ENCODE measurements at places on chromosomes 5 and 9.
A peak's percentile ranks its signal among the peaks of the same experiment; 100 is the strongest.

DNA sequence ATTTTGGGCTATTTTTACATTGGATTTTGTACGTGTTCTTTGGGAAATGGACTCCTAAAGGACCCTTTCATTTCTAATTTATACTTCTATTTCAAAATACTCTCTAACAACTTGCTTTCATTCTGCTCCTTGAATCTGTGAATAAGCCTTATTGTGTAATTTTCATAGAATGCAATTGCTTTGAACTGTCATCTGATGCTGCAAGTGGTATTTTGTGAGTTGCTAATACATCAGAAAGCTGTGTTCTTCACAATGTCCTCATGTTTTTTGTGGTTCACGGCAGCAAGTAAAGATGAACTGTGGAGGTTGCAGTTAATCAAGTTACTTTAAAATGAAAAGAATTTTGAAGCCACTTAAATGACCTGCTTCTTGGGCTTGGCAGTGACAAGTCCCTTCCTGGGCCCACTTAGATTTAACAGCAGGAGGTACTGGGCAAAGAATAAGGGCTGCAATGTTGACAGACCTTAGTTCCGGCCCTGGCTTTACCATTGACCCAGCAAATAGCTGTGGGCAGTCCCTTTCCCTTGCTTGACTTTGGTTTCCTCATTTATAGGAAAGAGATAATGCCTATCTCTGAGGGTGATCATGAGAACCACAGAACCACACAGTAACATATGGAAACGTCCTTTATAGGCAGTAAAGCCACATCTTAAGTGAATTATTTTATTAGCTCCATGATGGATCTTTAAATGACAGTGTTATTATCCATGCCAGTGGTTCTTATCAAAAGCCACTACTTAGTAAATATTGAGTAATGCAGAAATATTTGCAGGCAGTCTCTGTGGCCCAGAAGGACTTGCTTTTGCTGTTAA is 54.8 kb downstream of the IQGAP2 start:
- no peak for DNase-seq

GRCh38 chr9:88396836-88397577 is 8.8 kb downstream of the SPIN1 start:
- DNase-seq, result no peak

- DNase-seq, result no peak
These were observed 17.8 kb upstream of the SLC6A19 start for GRCh38 chr5:1183424-1184162.

GRCh38 chr9:138071292-138071691 is 193.7 kb downstream of the CACNA1B start:
- DNase-seq, result no peak

GRCh38 chr5:127447827-127448226 is 69.6 kb upstream of the PRRC1 start:
- DNase-seq, result no peak

- DNase-seq, result no peak
These were observed 53.4 kb downstream of the LRRC70 start for GRCh38 chr5:62631909-62632580.

DNA sequence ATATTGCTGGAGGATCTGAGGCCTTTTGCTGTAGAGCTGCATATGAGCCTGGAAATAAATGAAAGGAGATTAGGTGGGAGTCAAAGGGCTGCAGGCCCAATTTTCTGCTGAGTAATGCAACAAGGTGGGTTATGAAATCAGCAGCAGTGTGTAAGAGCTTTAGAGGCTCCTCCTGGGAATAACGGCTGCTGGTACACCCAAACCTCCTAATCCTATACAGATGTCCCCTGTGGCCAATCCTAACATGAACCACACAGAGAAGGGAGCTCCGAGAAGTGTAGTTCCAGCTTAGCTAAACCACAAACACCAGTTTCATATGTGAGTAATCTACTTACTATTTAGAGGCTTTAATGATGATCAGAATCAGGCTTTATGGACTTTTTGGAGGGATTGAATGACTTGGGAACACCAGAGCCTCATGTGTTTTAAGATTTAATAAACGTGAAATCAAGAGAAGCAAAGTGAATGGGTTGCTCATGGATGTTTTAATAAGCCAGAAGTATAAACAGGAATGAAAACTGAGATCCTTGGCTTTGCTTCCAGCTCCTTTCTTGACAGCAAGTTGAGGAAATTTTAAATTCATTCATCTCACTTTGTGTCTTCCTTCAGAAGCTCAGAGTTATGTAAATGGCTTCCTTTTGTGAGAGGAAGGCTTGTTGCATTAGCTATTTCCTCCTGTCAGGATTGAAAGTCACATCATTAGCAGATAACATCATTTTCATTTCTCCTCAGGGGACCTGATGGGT is 437.5 kb downstream of the TMEM232 start:
- DNase-seq, result no peak

GRCh38 chr5:66949066-66949465 is 247.5 kb downstream of the CD180 start:
- no peak for DNase-seq

DNA sequence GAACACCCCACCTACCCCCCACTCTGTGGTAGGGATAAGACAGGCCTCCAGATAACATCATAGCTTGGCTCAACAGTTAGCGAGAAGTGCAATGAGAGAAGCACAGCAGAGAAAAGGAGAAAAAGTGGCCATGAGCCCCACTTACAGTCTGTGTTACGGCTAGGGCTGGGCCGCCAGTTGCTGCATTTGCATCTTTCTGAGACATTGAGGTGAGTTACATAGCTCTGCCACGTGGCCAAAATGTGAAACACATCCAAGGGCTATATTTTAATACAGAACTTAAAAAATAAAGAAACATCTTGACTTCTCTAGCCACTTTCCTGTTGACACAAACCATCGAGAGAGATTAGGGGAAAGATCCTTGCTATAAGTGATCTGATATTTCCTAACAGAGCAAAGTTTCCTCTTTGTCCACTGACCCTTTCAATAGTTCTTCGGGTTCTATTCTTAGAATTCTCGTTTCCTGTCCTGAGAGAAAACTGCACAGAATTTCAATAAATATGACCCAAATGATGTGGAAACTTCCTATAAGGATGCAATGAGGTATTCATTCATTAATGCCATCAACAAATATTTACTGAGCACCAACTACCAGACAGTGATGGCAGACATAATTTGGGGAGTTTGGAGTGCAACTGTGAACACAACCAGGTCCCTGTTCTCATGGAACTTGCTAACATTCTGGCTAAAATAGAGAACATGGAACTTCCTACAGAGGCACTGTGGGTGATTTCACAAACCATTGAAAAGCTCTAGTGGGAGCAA is 3.2 kb upstream of the TLE4 start:
- no peak for DNase-seq

DNA sequence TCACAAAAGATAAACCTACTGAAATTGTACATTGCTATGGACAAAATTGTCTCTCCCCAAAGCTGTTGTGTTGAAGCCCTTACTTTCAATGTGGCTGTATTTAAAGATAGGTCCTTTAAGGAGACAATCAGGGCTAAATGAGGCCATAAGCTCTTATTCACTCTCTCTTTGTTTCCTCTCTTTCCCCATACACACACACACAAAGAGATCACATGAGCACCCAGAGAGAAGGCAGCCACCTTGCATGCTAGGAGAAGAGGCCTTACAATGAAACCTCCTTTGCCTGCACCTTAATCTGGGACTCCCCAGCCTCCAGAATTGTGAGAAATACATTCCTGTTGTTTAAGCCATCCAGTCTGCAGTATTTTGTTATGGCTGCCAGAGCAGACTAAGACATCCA is 1295.6 kb upstream of the CDH6 start:
- no peak for DNase-seq

- DNase-seq, result peak; percentile 36
These were observed 745 bp downstream of the GADD45G start for GRCh38 chr9:89605465-89606048.

GRCh38 chr5:111242606-111243005 is 18.4 kb downstream of the CAMK4 start:
- no peak for DNase-seq

DNA sequence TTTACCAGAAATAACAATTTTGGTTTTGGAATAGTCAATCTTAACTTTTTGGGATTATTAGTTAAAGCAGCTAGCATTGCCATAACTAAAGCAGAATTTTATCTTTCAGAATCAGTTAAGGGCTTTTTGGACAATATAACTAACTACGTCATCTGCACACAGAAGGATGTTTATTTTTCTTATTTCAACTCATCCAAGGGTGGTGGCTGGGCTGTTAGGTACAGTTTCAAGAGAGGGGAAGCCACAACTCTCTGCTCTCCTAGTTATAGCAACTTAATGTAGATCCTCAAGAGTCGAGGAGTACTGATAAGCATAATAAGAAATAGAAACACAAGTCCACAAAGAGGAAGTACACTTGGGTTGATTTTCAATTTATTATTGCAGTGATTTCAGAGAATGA is 65.6 kb downstream of the ANKRD55 start:
- DNase-seq, result no peak

- no peak for DNase-seq
These were observed 75.4 kb downstream of the NUDT12 start for GRCh38 chr5:103487218-103487617.

- no peak for DNase-seq
These were observed 15.8 kb downstream of the MARCHF3 start for GRCh38 chr5:127014573-127014972.

DNA sequence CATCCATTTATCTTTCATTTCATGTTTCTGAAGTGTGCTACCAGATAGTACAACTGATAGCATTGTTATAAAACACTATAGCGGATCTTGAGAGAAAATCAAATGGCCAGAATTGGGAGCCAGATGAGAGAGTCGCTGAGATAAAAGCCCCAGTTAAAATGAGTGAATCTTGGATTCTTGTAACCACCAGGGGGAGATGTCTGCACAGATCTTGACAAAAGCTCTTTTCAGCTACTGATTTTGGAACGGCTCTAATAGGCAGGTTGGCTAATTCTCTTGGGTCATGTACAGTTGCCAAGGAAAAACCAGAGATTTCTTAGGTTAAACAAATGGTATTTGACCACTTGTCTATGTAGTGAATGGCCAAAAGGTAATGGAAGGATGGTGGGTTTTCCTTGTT is 21.7 kb downstream of the F2RL2 start:
- DNase-seq, result peak; percentile 56

DNA sequence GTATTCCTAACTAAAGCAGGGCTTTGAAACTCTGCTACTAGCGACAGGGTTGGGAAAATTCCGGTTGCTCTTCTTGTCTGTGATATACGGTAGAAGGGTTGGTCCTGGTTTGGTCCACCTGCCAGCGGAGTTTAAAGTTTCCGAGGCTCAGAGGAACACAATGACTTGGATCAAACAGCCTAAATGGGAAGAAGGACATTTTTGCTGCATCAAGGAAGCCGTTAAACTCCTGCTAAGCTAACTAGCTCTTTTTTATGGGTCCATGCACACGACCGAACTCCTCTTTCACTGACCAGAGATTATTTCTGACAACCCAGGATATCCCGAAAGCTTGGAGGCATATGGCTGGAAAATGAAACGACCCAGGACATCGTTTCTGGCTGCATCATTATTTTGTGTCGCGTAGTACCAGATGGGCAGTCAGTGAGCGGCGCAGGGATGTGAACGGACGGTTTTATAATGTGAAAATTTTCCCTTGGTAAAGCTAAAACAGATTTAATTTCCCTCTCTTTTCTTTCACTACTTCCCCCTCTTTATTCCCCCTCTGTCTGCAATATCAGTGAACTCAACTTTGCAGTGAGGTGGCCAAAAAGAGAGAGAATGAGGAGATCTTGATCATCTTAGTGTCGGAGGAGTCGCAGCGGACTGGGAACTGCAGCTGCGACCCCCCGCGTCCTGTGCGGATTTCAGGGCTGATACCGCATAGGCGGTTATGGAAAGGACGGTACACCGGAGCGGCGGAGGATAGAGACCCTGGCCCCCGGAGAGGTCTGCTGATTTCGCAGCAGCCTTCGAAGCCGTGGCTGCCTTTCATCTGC is at the start of gene LURAP1L:
Gene LURAP1L, plus strand, starts transcription at position 160 of the 818 bp plus-strand sequence. CDS start 696 bp downstream, outside the sequence.
- DNase-seq, result no peak

- no peak for DNase-seq
These were observed 73.3 kb upstream of the PRRC1 start for GRCh38 chr5:127444171-127444570.

GRCh38 chr9:85108746-85109145 is 439.2 kb downstream of the NTRK2 start:
- DNase-seq, result no peak

DNA sequence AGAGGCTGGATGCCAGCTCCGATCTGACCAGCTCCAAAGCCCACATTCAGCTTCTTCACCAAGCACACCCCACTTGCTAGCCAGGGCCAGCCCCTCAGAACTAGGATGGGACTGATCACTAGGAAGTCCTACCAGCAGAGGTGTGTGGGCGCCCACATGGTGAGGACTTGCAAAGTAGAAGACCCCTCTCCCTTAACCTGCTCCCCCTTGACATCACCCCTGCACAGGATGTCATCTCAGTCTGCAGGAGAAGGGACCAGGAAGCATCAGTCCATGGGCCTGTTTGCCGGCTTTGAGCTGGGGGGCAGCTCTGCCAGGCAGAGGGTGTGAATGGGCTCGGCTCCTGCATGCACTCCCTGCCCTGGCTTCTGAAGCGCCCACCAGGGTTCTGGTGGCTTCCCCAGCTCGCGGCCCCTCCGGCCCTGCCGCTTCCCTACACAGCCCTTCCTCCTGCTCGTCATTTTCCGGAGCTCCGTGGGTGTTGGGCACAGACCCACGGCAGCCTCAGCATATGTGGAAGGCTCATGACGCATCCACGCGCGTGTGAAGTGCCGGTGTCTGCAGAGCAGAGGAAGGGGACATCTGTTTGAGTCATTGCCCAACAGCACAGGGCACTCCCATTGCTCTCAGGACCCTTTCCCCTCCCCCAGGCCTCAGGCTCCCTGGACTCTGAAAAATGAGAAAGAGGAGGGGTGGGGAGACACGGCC is 3.7 kb upstream of the FAM78A start:
- no peak for DNase-seq

GRCh38 chr5:107415762-107416161 is 255.0 kb downstream of the EFNA5 start:
- no peak for DNase-seq

GRCh38 chr9:126516561-126516935 is 97.2 kb upstream of the LMX1B start:
- no peak for DNase-seq

DNA sequence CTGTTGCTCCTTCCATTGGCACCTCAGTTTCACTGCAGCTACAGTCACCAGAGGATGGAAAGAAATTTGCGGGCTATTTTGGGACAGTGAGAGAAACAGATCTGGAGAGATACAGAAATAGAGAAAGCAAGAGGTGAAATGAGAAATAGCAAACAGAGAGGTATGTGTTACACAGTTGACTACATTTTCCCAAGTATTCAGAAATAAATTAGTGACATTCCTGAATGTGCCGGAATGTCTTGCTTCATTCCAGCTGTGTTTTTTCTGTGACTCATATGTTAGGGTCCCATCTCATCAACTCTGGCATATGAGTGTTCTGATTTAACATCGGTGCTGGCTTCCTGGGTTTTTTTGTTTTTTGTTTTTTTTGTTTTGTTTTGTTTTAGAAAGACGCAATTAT is 63.8 kb upstream of the ZNF462 start:
- DNase-seq, result no peak

GRCh38 chr9:34328500-34328986 is 525 bp downstream of the KIF24 start:
- DNase-seq, result no peak

GRCh38 chr5:133203317-133204305 is 151.8 kb downstream of the HSPA4 start:
- DNase-seq, result no peak

GRCh38 chr5:148993283-148993936 is 69.5 kb downstream of the SH3TC2 start:
- no peak for DNase-seq

Data from CD4-positive, alpha-beta T cell treated with Interleukin-6 at 100 ng/mL for 8 hours (primary cell).